Heart right ventricle (tissue), 16 donors: ENCODE measurements at places on chromosomes 1 and 21. TPM values are rescaled to one million over a fixed set of nuclear protein-coding genes. Genes with fewer than 3 reads are reported as not detected.
A peak's percentile ranks its signal among the peaks of the same experiment; 100 is the strongest.

DNA sequence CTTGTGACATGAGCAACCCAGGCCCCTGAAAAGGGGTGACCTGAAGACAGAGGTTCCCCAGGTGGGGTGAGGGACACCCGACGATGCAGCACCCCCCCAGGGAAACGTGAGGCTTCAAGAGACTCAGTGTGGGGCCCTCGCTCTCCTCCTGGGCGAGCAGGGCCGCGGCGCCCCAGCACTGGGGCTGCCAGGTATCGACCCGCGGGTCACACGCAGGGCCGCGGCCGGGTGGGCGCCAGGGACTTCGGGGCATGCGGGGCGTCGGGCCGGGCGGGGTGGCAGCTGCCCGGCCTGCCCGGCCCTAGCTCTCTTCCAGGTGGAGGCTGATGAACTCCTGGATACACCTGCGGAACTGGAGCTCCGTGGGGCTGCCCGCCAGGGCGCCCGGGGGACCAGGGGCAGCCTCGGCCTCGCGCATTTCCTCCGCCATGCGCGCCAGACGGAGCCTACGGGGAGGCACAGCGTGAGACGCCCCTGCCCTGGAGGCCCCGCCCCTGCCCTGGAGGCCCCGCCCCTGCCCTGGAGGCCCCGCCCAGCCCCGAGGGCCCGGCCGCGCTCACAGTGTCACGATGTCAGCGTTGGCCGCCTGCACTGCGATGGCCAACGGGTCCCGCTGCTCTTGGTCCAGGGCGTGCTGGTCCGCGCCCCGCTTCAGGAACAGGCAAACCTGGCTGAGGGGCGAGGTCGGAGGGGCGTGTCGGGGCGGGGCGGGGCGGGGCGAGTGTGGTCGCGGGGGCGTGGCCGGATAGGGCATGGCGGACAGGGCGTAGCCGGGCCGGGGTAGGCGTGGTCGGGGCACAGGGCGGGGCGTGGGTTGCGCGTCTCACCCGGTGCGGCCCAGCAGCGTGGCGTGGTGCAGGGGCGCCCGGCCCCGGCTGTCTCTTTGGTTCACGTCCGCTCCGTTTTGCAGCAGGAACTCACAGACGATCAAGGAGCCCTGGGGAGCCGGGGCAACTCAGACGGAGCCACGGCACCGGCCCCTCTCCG, 13.3 kb downstream of the SCNN1D start:
- DNase-seq: no peak

The CYP4A22 gene
- total RNA-seq: not detected

The PRELP gene
- total RNA-seq: 3.3 TPM

DNA sequence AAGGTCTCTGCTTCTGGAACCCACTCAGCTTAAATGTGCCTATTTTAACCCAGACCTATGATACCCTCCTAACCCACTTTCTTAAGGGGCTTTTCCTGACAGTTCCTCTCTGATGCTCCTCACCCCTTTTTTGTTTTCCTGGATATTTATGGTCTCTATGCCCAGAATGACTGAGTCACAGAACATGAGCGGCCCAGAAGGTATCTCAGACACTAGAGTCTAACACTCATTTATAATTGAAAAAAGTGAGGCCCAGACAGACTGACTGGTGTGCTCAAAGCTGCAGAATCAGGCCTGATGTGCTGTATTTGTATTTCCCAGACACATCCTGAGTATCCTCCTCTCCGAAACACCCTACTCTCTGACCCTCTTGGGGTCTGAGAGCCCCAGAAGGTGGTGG, 44.0 kb downstream of the LRRC71 start:
- DNase-seq: no peak

The OR6N1 gene
- not detected for total RNA-seq

The GPR37L1 gene
- total RNA-seq: 0.05 TPM

- no peak for DNase-seq
Measured at GRCh38 chr1:117740496-117740895, 134.6 kb downstream of the TENT5C start.

The TDRD10 gene
- total RNA-seq: 2.8 TPM

DNA sequence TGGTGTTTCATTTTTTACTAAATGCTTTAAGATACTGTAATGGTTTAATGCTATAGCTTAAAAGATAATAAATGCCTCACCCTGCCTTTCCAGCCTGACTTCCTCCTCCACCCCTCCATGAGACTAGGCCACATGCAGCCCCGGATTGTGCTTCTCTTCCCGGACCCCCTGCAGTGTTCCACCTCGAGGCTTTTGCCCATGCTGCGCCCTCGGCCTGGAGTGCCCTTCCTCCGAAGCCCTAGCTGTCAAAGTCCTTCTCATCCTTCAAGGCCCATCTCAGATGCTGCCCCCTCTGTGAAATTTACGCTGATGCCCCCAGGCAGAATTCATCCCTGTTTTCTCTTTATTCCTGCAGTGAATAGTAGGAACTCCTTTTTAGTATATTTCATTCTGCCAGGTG, 98.5 kb downstream of the ATP5PO start:
- DNase-seq: no peak

The HFM1 gene
- total RNA-seq: 3.4 TPM

- no peak for DNase-seq
Measured at GRCh38 chr1:234331507-234331906, 41.7 kb upstream of the COA6 start.

The RAB25 gene
- not detected for total RNA-seq

The RHBG gene
- not detected for total RNA-seq

DNA sequence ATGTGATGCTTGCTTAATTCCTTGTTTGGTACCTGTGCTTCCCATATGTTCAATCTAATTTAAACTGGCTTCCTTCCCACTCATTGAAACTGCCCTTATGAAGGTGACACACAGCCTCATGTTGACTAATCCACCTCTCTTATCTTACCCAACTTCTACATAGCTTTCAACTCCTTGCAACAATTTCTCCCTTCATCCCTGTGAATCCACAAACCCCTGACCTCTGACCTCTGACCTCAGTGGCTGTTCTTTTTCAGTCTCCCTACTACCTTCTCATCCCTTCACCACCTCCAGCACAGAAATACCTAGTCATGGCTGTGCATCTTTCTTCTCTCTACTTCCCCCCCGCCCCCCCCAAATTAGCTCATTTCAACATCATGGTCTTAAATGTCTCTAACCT, 144.5 kb downstream of the TTLL7 start:
- DNase-seq: no peak

DNA sequence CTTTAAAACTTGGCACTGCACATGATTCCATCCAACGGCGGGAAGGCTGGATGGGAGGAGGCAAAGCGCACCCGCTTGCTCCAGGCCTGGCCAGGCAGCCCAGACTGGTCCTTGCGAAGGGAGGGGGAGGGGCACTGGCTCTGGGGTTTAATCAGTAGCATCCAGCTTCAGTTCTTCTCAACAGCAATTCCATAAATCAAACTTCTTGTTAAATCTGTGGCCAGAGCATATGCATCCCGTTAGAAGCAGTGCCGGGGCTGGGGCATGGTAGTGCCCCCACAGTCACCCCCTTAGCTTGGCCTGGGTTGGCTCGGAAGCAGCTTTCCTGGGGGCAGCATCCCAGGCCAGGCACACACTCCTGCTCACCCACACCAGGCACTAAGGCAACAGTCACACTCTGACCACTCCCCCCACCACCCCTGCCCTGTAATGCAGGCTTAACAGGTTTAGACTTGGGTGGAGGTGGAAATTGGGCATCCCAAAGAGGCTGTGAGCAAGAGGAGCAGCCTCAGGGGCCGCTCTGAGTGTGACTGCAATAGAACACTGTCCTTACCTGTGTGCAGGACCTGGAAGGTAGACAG, 94.1 kb upstream of the CASZ1 start:
- DNase-seq: no peak

The S100A1 gene
- 2,730 TPM for total RNA-seq

DNA sequence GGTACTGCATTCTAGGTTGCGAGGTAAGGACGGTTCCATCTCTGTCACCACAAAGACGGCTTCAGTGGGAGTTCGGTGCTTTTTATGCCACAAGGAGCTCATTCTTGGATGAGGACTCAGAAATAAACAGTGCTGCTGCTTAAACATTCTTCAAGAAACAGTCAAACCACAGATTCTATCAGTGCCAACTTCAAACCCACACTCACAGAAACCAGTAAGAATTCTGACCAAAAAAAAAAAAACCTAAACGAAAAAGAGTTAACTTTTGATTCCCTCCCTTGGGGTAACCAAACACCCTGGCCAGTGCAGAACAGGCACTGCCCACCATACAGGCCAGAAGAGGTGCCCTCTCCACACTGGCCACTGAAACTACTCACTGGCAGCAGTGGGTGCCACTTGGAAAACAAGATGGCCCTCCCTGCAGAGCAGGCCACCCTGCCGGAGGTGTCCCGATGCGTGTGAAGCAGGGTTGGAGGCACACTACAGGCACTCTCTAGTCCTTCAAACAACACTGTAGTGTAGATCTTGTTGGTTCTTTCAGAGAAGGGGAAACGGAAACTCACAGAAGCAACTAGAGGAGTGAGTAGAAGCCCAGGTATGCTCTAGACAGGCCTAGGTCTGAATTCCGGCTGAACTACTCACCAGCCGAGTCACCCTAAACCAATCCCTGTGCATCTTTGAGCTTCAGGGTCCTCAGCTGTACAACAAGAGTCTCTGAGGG, 87.3 kb upstream of the TLR5 start:
- DNase-seq: no peak

GRCh38 chr1:112264010-112264409, 132.0 kb upstream of the CTTNBP2NL start:
- DNase-seq: no peak

GRCh38 chr1:43309405-43310025, 8.7 kb downstream of the TIE1 start:
- no peak for DNase-seq

DNA sequence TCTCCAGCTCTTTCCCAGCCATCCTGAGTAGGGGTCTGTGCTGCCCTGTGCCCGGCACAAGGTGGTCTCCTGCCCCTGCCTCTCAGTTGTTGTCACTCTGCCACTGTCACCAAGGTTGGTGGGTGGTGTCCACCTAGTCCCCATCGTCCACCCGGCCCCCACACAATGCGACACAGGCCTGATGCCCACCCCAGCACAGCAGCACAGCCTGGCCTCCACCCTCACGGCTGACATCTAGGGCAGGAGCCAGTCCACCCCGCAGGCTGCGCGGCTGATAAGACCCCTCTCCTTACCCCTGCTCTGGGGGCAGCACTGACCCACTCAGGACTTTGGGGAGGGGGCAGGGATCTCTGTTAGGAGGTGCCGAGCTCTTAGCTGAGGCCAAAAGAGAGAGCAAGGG, 198.3 kb downstream of the LIPI start:
- no peak for DNase-seq

- DNase-seq: peak; percentile 56
Measured at GRCh38 chr1:106879538-106879937, 176.9 kb upstream of the PRMT6 start.

The CRP gene
- total RNA-seq: not detected

GRCh38 chr1:4726620-4727341, 72.4 kb downstream of the AJAP1 start:
- no peak for DNase-seq

The DDR2 gene
- 31.3 TPM for total RNA-seq

GRCh38 chr1:167726008-167726407, 4.2 kb downstream of the MPZL1 start:
- DNase-seq: no peak

GRCh38 chr1:36636206-36636605, 153.5 kb upstream of the CSF3R start:
- no peak for DNase-seq

- peak; percentile 90 for DNase-seq
Measured at GRCh38 chr1:52927212-52928014, at the start of gene SCP2. TSS of gene SCP2 (plus strand) at chr1:52927276. CDS start at chr1:52927397, 121 bp downstream.

DNA sequence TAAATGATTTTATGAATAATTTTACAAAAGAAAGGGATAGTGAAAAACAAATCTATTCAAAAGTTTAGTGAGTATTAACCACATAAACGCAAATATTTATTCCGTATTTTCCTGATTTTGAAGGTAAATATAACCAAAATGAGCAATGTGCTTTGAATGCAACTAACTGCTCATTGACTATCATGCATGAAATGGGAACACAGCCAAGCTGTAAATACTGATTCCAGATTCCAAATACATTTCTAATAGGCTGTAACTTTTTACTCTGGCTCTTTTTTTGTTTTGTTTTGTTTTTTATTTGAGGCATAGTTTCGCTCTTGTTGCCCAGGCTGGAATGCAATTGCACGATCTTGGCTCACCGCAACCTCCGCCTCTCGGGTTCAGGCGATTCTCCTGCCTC, 41.8 kb downstream of the SELENOF start:
- DNase-seq: no peak

GRCh38 chr1:88661188-88661587, 22.9 kb upstream of the PKN2 start:
- no peak for DNase-seq
